ENCODE measurements at places on chromosomes 2 and 18.

- DNase-seq, result no peak
Observed at GRCh38 chr2:150126839-150127238, 360.6 kb downstream of the RND3 start.

GRCh38 chr2:37543999-37544557 lies 127.4 kb downstream of the CDC42EP3 start:
- DNase-seq, result no peak

GRCh38 chr2:241189856-241190201 lies 1.4 kb downstream of the ANO7 start:
- DNase-seq, result no peak

DNA sequence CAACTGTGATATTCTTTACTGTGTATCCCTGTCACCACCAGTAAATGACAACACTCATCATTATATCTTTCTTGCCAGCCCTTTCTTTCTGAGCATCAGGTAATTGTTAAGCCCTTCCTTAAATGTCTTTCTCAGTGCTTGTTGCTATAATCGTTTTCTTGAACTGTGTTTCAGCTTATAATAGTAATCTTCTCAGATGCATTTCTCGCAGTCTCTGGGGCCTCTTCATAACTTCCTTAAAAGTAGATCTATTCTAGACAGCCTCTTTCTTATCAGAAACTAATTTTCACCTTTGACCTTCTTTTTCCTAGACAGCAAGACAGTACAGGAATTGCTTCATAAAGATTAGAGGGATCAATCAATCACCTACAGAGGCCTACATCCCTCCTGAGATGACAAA lies 648.1 kb downstream of the CPS1 start:
- no peak for DNase-seq

DNA sequence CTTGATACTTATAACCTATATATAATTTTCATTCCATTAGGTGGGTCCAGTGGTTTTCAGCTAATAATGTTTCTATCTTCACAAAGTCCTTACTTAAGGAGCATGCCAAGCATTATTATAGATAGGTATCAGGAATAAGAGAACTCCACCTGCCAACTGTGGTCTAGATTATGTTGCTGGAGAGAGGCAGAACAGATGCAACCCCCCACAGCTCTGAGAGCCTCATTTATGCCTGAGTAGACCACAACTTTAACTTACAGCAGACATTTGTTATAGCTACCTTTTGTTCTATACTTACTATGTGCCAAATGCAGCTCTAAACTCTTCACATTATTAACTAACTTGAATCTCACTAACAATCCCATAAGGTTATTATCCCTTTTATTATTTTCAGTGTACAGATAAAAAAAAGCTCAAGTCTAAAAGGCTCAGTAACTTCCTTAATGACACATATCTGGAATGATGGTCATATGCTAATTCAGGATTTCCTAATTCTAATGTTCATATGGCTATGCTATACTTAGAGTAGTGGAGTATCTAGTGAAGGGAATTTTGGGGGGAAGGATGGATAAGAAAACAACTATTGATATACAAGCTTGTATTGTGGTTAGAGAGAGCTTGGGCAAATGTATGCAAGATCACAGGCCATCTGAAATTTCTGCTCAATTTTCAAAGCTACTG lies 119.1 kb upstream of the RND3 start:
- DNase-seq, result no peak

- DNase-seq, result no peak
Observed at GRCh38 chr18:55047546-55047945, 88.3 kb upstream of the CCDC68 start.

- DNase-seq, result no peak
Observed at GRCh38 chr18:60910534-60910933, 422.7 kb upstream of the CDH20 start.

GRCh38 chr2:240873805-240874714 lies 5.4 kb downstream of the AGXT start:
- DNase-seq, result no peak

DNA sequence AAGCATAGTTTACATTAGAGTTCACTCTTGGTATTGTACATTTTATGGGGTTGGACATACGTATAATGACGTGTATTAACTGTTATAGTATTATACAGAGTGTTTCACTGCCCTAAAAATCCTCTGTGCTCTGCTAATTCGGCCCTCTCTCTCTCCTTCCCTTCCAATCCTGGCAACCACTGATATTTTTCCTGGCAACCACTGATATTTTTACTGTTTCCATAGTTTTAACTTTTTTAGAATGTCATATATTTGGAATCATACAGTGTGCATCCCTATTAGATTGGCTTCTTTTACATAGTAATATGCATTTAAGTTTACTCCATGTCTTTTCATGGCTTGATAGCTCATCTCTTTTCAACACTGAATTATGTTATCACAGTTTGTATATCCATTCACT lies 526.7 kb downstream of the RIT2 start:
- no peak for DNase-seq

- no peak for DNase-seq
Observed at GRCh38 chr2:43034242-43034619, 192.2 kb downstream of the ZFP36L2 start.

GRCh38 chr2:22281033-22281432 lies 1103.9 kb upstream of the KLHL29 start:
- peak; percentile 19 for DNase-seq

GRCh38 chr2:23564615-23564960 lies 179.6 kb downstream of the KLHL29 start:
- DNase-seq, result no peak

DNA sequence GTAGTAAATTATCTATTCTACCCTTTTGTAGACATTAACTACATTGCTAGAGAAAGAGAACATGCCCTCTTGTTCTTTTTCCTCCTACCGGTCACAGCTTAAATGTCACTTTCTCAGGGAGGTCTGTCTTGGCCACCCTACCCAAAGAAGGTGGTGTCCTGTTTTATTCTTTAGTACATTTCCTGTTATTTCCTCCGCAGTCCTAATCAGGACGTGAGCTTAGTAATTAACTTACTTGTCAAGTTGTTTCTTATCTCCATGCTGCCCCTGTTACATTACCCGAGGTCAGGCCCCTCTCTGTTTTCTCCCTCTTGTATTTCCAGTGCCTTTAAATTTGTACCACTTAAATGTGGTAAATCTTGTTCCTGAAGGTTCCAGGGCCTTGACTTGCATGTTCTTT lies 73.7 kb upstream of the RMDN2 start:
- DNase-seq, result no peak

DNA sequence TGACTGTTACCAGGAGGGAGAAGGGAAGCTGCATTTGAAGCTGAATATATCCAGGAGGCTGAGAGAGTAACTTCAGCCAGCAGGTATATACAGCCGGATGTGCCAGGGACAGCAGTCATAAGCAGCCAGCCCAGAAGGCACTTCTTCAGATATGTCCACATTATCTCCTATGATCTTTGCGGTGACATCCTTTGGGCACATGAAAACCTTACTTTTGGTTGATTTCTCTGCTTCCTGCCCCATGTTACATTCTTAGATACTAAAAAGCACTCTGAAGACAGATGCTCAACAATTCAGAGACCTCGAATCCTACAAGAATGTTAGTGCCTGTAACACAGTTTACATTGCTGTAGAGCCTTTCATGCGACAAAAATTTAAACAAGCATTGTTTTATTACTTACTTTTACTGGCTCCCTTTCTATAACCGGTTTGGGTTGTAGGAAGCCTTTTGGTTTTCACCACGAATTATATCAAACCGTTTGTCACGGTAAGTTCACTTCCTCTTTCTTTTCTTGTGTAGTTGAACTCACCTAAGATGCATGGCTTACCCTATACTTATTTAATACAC lies 50.3 kb upstream of the TLK1 start:
- DNase-seq, result no peak

GRCh38 chr2:43846140-43846793 lies 7.5 kb downstream of the ABCG8 start:
- no peak for DNase-seq

DNA sequence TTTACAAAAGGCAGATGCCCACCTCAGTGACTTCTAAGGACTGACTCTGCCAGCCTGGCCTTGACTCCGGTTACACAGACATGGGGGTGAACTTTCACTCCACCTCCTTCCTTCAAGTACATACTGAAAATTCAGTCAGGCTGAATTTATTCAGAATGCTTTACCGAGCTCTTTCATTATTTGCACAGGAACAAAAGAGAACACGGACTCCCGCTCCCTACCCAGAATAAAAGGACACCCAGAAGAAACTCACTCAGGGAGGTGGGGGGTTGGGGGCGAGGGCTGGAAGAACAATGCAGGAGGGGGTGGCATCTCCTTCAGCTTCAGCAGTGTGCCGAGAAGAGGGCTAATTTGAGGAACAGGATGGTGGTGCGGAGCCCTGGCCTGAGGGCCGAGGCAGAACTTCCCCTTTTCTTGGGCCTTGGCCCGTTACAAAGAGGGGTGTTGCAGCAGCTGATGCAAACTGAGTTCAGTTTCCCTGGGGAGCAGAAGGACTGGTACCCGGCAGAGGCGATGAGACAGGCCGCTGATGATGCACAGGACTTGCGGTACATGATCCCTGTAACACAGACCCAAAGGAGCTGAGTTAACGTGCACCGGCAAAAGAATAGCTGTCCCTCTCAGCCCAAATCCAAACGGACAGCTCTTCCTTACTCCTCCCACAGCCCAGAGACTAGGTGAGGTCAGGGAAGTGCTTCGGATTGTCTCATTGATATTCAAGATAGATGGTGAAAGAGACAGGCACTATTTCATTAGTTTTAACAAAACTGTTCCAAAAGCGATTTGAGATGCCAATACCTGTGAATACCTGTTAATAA lies 24.1 kb downstream of the LYPD1 start:
- no peak for DNase-seq

DNA sequence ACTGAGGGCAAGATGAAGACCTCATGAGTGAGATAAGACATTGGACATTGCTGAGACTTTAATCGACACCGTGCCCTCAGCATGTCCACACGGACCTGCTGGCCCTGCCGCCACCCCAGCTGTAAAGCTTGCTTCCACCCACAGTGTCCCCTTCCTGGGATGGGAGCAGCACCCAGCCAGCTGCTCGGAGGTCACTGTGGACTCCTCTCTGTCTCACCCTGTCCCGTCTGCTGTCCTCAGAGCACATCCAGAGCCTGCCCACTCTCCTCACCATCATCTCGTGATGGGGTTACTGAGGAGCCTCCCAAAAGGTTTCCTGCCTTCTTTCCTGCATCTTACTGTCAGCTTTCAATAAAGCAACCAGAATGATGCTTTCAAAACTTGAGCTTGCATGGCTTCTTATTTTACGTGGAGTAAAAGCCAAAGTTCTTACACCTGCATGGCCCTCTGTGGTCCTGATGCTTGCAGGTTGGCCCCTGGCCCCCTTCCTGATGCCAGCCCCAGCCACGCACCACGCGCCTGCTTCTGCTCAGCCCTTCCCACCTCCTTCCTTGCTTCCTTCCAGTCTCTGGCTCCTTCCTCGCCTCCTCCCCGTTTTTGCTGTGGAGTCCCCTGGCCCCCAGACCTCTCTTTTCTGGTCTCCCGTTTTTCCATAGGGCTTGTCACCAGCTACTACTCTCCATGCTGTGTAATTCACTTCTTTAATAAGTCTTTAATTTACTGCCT lies 67.0 kb downstream of the DGKD start:
- DNase-seq, result no peak

DNA sequence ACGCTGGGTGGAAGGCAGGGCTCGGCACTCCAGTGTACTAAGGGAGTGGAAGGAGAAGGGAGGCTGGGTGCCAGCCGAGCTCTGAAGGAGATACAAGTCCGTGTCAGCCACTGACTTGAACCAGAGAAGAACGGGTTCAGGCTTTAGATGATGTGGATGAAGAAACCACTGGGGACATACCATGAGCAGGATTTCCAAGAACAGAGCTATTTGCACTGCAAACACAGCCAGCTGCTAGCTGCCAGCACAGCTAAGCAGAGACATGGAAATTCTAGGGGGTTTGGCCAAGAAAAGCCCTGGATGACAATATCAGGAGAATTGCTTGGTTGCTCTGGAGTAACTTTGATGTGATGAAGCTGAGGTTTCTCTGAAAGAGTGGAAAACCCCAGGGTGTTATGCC lies 5.2 kb downstream of the CD207 start:
- DNase-seq, result no peak

DNA sequence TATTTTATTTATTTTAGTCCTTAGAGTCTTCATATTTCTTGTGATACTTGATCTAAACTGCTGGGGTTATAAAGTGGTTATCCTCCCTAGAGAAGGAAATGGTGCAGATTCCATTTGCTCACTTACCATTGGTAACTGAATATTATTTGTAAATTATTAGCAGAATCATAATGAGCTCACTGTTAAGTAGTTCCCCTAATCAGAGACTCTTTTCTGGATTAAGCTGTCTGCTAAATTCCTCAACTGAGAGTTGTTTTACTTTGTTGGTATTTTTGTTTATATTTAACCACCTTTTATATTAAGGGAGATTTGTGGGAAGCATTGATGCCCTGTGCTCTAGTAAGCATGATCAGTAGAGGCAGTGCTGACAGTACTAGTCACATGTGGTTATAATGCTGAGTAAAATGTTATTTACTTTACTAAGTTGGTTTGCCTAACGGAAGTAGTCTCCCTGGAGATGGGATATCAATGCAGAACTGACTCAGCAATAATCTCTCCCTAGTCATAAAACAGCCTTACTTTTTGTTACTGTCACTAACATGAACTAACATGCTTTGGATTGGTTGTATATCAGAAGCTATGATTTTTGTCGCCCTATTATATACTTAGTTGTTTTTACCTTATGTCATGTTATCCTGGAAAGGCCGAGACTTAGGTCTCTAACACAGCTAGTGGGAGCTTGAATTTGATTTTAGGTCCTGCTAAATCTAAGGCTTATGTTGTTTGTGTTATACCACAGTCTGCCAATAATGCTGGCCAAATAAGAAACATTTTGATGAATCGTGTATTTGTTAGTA lies 166.7 kb downstream of the MCFD2 start:
- DNase-seq, result no peak

GRCh38 chr2:212141499-212141898 lies 397.1 kb downstream of the ERBB4 start:
- DNase-seq, result no peak

DNA sequence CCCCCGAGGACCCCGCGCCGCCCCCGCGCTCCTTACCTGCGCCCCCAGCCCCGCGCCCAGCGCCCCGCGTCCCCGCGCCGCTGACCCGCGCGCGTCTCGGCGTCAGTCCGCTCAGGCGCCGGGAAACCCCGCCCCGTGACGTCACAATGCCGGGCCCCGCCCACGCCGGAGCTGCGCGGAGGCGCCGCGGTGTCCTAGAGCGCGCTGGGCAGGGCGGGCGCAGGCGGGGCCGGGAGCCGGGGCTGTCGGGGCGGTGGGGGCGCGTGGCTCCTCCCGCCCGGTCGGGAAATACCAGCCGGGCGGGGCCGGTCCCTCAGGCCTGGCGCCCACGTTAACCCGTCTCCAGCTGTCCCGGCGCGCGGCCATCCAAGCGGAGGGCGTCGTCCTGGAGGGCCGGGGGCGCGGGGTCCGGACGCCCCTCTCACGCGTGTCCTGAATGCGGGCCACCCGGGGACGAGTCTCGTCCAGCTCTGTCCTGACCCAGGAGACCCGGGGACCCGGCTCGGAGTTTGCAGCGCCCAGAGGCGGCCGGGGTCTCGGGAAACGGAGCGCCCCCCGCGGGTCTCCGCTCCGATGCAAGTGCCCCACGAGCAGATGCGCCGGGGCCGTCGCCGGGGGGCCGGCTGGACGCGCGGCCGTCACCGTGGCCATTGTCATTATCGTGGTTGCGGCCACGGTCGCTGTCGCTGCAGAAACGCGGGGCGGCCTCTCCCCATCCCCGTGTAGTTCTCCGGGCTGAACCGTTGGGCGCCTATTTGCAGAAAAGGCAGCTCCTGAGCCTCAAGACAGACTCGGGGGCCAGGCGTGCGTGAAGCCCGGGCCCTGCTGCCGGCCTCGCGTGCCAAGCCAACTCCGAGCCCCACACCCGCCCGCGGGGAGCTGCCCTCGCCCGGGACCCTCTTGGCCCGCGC lies at the start of gene SLC66A2:
TSS of gene SLC66A2 (minus strand) at position 109 of the 911 bp plus-strand sequence. CDS start 727 bp downstream, outside the sequence.
- peak; percentile 86 for DNase-seq

- no peak for DNase-seq
Observed at GRCh38 chr2:152657043-152657442, 60.2 kb downstream of the PRPF40A start.

Measured in NCI-H1092 (cell line).